Stimulated activated CD4-positive, alpha-beta T cell treated with anti-CD3 and anti-CD28 coated beads, Interleukin-1b, Interleukin-23, amount 100 ng/mL, for 1 hour (primary cell): ENCODE measurements at places on chromosomes 7 and 10.

DNA sequence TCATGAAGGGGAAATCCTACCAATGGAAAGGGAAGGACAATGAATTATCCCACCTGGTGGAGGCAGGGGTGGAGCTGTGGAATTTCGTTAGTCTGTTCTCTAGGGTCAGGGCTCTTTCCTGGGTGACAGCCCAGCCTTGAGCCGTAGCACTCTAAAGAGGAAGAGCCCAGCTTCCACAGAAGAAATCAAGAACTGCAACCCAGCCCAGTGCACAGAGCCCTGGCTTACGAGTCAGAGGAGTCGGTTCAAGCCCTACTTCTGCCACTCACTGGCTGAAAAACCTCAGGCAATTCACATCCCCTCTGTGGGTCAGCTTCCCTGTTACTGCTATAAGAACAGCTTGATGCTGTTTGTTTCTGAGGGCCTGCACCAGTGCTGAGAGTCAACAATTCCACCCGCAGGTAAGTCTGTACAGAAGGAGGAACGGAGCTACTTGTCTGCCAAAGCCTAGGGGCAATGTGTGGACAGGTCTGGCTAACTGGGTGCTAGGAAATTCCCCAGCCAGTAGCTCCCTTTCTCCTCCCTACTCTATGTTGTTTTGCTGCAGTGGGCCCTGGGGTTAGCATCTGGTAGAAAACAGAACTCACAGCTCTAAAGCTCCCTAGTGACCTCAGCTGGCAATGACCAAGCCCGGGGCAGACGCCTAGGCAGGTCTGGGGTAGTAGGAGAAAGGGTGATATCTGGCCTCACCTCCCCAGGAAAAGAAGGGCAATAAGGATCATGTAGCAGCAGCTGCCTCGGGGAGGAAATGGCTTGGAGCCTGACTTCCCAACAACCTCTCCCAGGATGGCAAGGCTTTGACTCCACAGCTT is 3.3 kb downstream of the AVPI1 start:
- no peak for DNase-seq

- DNase-seq, result no peak
Measured at GRCh38 chr7:134755422-134756022, 23.9 kb upstream of the CALD1 start.

DNA sequence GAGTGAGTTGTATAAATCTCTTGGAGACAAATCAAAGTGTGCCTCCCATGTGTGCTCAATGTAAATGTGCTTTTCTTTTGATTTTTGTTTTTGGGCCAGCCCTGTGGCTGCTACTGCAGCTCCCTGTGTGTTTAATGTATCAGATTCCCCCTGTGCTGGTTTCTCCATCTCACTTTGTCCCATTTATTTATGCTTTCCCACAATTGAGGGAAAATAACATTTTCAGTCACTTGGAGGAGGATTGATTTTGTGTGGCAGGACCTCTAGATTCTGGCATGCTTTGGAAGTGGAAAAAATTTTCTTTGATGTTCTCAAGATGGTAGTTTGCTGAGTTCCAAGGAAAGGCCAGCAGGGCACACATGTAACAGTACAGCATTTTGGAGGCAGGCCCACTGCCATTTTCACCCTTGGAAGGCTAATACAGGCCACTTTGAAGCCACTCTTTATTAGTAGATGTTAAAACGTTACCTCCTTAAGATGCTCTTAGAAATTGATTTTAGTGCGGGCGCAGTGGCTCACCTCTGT is 323.6 kb downstream of the BICC1 start:
- DNase-seq, result no peak

GRCh38 chr10:95693071-95693667 is 558 bp downstream of the TCTN3 start:
- no peak for DNase-seq

- no peak for DNase-seq
Measured at GRCh38 chr10:16915300-16915699, 98.1 kb upstream of the RSU1 start.

DNA sequence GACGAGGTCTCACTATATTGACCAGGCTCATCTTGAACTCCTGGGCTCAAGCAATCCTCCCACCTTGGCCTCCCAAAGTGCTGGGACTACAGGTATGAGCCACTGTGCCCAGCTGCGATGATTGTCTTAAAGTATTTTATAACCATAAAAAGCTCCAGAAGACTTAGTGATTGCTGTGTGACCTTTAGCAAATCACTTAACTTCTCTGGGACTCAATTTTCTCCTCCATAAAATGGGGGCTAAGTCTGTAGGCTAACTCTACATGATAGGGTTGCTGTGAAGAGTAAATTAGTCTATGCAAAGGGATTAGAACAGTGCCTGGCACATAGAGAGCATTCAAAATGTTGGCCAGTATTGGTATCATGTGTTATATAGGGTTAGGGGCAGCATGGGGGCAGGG is 42.8 kb downstream of the PPIF start:
- DNase-seq, result no peak

DNA sequence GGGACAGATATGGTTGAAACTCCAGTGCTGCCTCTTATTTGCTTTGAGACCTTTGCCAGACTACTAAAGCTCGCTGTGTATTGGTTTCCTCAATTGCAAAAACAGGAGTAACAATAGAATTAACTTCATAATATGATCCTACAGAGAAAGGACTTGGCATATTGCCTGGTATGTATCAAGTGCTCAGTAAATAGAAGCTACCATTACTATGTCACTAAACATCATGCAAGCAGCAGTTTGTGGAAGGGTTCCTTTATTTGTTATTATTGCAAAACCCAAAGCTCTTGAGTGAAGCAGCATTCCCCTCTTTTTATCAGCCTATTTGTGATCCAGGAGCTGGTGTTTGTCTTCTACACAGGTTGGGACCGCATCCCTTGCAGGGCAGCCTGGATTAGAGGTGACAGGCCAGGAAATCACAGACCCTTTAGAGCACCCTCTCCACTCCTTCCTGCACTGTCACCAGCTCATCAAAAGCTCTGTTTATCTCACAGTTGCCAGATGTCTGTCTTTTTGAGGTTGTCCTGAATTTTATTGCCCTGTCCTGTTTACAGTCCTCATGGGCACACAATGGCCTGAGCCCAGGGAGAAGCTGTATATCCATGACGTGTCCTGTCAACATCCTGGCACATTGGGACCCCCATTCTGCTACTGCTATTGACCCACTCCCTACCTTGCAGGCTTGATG is 121.5 kb downstream of the SNX10 start:
- no peak for DNase-seq

GRCh38 chr7:40717242-40717641 is 582.4 kb downstream of the SUGCT start:
- DNase-seq, result no peak

- no peak for DNase-seq
Measured at GRCh38 chr10:90917238-90917967, 3.5 kb downstream of the ANKRD1 start.

DNA sequence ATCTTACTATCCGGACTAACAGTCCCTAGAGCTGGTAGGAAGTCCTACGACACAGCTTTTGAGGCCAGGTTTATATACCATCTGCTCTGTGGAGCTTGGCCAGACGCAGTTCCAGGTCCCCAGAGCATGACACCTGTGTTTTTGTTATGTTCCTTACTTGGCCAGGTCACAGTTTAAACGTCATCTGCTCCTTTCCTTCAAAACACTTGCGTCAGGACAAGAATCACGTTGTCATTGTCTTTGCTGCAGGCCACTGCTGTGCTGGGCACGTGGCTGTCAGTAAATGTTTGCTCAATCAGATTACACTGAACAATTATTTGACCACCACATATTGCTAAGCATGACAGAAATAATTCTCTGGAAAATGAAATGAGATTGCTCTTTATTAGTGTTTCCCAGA is 23.9 kb downstream of the SLC18A2 start:
- DNase-seq, result no peak

DNA sequence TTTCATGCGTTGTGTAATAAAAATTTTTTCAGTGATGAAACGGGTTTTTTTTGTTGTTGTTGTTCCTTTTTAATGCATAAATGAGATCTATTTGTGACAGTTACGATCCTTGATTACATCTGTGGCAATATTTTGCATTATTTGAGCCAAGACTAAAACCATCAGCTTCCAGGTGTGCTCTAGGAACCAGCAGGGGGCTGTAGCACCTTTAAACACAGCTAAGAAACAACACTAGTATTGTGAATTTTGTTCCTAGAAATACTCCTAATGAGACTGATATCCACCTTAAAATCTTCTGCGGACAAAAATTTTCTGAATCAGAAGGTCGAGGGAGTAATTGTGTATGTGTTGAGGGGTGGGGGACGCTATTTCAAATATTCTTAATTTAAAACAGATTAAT is 52.6 kb downstream of the FGFBP3 start:
- DNase-seq, result no peak

GRCh38 chr7:134514663-134515062 is 12.7 kb upstream of the AKR1B10 start:
- DNase-seq, result no peak

DNA sequence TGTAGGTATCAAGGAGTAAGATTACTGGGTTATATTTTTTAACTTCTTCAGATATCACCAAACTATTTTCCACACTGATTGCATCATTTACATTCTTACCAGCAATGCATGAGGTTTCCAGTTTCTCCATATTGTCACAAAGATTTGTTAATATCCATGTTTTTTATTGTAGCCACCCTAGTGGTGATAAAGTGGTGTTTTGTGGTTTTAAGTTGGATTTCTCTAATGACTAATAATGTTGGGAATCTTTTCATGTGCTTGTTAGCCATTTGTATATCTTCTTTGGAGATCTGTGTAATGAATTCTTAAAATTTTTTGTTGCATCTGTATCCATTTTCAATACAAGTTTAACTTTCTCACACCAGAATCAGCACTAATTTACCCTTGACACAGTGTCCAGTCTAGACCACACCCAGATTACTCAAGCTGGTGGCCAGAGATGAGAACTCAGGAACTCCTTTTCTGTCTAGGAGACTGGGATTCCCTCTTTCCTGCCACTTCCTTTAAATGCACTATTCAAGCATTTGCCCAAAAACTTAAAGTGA is 67.0 kb upstream of the PLXDC2 start:
- no peak for DNase-seq

DNA sequence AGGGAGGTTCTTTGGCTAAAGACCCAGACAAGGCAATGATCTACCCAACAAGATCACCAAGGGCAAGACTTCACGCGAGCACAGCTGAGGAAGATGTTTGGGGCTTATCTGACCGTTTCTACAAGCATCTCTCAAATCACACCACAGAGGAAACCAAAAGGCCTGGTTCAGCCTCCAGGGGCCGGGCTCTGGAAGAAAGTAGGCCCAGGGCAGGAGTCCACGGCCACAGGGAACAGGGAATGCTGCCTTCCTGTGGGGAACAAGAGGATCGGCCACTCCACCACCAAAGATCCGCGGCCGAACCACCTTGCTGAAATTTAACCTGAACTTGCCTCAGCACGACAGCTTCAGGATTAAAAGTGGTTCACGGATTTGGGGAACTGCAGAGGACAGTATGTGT is 332.5 kb downstream of the PTPRN2 start:
- no peak for DNase-seq

DNA sequence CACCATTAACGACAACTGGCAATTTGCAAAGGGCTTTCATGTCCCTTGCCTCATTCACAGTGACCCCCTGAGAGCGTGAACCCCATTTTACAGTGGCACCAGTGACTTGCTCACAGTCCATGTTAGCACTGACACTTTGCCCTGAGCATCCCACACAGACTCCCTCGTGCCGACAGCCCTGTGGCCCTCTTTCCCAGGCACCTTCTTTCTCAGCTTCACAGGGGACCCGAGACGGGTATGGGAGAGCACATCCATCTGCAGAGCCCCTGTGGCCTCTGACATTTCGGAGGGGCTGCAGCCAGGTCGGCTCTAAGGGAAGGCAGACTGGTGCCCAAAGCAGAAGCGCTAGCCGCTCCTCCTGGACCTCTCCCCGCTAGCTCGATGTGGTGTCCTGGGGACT is 10.8 kb downstream of the LOXL4 start:
- DNase-seq, result no peak

GRCh38 chr10:110337906-110338305 is 33.2 kb upstream of the SMNDC1 start:
- no peak for DNase-seq

DNA sequence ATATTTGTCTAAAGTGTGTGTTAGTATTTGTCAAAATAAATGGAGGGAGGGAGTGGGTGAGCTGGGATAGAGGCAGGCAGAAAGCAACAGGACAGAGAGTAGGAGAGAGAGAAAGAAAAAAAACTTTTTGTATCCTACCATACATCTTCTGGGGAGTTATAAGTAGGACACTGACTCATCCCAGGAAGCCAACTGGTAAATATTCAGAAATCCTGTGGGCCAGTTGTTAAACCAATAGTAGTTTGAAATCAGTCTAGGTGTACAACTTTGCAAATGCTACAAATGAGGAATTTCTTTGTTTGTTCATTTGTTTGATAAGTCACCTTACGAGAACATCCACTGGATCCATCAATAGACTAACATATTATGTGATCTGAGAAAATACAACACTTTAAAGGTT is 980.9 kb downstream of the GATA3 start:
- DNase-seq, result no peak

- no peak for DNase-seq
Measured at GRCh38 chr10:44899450-44900080, 11.6 kb upstream of the TMEM72 start.

DNA sequence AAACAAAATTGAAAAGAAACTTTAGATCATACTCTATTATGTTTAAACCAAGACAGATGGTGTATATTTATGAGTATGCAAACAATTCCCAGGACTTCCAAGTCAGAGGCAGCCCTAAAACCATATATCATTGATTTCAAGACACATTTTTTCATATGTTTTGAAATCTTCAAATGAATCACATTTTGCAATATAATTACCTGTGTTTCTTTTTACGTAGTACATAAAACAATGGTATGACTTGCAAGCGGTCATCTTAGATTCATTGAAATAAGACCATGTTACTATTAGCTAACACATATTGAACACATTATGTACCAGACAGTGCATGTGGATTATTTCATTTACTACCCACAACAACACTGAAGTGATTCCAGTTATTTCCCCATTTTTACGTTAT is 14.9 kb downstream of the SMURF1 start:
- no peak for DNase-seq

- DNase-seq, result no peak
Measured at GRCh38 chr10:111267673-111268072, 190.8 kb downstream of the ADRA2A start.

DNA sequence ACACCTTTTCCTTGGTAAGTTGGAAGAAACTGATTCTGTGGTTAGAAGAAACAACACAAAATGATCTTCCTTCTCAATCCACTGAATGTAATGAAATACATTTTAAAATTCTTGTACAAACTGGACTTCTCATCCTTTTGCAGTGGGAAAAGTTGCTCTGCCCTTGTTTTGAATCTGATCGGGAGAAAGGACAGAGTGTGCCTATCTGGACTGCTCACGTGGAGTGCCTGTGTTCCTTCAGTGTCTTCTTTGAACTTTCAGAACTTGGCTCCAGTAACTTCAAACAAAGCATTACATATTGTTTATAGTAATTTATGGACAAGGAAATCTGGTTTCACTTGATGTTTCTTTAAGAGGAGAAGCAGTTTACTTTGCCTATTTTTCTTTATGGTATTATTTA is 17.1 kb downstream of the SLC26A3 start:
- no peak for DNase-seq
